ENCODE measurements at places on chromosomes 16 and 17. TPM values are rescaled to one million over a fixed set of nuclear protein-coding genes. Genes with fewer than 3 reads are reported as not detected.

DNA sequence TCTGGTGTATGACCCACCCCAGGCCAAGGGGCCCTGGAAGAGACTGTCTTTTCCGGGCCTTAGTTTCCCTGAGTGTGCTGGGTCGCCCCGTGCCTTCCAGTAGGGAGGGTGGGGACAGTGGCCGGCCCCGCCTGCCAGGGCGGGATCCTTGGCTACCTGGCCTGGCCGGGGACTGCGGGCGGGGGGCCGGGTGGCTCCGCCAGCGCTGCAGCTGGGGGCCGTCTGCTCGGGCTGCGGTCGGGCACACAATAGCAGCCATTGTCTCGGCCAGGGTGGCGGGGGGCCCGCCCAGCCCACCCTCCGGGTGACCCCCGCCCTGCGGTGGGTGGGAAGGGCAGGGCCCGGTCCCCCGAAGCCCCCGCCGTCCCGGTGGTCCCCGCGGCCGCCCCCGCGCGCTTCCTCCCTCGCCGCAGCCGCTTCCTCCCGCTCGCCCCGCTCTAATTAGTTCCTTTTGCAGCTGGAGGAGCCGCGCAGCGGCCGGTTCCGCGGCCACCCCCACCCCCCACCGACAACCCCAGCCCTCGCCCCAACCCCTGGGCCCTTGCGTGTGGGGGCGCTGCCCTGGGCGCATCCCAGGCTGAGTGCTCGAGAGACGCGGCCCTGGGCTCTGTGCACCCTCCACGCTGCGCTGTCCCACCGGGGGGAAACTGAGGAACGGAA is 11.6 kb downstream of the GLIS2 start:
- no peak for DNase-seq

GRCh38 chr17:19703106-19703827 is 13.1 kb downstream of the SLC47A2 start:
- no peak for DNase-seq

- no peak for DNase-seq
Measured at GRCh38 chr17:5502552-5502951, 16.2 kb downstream of the MIS12 start.

DNA sequence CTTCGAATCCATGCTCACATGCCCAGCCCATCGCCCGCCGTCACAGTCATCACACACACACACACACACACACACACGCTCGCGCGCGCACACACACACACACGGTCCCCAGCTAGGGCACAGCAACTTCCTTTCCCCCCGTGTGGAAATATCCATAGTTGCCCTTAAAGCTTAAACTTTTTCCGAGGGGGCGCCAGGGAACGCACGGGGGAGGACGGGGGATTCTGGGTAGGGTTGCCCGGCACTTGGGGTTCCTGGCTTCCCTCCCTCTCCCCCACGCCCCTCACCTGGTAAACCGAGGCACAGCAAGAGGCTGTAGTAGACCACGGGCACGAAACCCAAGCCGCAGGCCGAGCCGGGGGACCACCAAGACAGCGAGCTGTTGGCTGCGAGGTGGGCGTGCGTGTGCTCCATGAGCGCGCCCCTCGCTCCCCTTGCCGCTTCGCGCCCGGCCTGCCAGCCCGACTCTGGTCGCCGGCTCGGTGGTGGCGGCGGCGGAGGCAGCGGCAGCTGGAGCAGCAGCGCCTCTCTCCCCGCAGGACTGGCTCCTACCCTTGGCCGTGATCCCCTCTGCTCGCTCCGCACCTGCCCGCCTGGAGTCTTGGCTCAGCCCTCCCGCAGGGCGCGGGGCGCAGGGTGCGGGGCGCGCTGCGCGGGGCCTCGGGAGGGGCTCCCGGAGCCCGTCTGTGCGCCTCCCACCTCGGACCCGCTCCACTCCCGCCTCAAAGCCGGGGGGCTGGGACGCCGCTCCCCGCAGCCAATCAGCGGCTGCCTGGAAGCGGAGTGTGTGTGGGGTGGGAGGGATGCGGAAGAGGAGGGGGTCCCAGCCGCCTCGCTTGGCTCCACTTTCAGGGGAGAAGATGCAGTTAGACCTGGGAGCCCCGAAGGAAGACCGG is at the start of gene GPR139:
TSS of gene GPR139 (minus strand) at position 688 of the 896 bp plus-strand sequence. CDS start at position 414, 274 bp downstream.
- DNase-seq: no peak

PROCA1 gene
- 0.36 TPM for total RNA-seq

DNA sequence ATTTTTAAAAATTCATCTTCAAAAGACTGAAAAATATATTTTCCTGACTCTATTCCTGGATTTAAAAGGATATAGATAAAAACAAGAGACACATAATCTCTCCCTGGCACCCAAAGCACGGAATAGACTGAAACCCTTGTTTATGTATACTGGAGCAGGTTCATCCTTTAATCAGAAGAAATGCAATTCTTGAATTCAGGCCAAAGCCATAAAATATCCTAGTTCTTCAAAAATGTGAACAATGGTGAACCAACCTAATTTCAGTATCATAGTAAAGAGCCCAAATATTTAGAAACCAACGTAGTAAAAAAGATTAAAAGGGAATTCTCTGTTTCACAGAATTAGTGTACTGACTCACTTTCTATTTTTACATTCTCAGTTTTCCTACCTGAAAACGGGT is 188.5 kb upstream of the C17orf78 start:
- DNase-seq: peak; percentile 49

- DNase-seq: peak; percentile 96
Measured at GRCh38 chr16:53817117-53817755, 113.3 kb downstream of the FTO start.

GRCh38 chr16:85894266-85894665 is 4.7 kb upstream of the IRF8 start:
- DNase-seq: no peak

XAF1 gene
- total RNA-seq: 1.7 TPM

PYCARD gene
- 13.1 TPM for total RNA-seq

HNF1B gene
- not detected for total RNA-seq

- no peak for DNase-seq
Measured at GRCh38 chr16:55678161-55678821, 22.5 kb downstream of the SLC6A2 start.

Data from IMR-90 (cell line).